ENCODE measurements at places on chromosomes 12 and 14.

GRCh38 chr12:85765453-85765869 is 70.7 kb downstream of the RASSF9 start:
- DNase-seq, result no peak

- DNase-seq, result no peak
Observed at GRCh38 chr12:7122811-7123769, 5.6 kb downstream of the RBP5 start.

DNA sequence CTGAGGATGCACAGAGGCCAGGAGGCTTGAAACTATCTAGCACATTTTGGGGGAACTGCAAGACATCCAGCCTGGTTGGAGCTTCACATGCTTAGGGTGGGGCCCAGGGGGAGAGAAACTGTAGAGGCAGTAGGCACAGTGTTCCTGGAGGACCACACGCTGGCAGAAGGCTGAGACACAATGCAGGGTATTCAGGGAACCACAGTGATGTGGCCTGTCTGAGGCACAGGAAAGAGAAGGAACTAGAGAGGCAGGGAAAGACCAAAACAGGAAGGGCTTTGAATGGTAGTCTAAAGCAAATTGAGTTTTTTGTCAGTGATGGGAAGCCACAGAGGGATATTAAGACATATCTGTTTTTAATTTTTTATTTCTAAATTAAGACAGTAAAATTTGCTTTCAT is 100.2 kb upstream of the PRICKLE1 start:
- DNase-seq, result no peak

DNA sequence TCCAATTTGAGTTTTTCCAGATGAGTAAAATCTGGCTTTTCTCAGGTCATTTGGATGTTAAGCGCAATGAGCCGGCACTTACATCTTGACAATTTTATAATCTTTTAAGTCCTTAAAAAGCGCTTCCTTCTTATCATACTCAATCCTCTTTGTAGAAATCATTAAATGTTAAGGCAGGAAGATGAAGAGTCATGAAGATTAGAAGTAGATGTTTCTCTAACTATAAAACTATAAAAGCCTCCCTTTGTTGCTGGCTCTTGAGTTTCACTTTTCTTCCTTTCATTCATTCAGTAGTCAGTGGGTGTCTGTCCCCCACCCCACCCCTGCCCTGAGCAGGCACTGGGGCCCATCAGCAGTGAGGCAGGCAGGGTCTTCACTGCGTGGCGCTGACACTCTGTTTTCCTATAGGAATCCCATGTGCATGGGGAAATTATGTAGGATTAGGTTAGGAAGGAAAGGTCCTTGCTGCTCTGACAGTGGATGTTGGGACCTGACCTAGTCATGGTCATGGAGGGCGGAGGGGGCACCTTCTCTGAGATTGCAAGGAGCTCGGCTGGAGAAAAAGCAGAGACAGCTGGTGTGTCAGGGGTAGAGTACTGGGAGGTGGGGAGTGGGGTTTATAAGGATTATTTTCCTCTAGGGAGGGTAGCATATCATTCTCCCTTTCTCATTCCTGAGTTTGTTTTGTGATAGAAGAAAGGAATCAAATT is 65.8 kb downstream of the CCDC92 start:
- DNase-seq, result no peak

DNA sequence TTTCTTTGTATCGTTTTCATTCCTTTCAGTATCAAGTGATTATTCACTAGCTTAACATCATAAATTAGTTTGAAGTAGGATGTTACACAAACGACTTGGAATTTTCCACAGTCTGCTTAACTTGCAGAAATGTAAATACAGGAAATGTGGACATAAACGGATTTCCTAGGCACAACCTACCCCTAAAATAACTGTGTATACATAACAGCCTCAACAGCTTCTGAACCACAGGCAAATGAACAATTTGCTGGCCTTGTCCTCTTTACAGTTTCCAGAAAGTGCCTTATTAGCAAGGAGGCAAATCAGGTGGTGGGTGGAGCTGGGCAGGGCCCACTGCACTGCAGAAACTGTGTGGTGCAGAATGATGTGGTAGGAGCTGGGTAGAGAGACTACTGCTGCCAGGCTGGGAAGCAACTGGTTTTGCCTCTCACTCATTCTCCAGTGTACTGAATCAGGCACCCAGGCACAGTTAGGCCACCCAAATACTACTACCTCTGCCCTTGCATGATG is 14.1 kb downstream of the DRAM1 start:
- DNase-seq, result no peak

- peak; percentile 52 for DNase-seq
Observed at GRCh38 chr12:67355428-67356379, 86.5 kb downstream of the CAND1 start.

- peak; percentile 24 for DNase-seq
Observed at GRCh38 chr12:93441081-93441616, 598 bp downstream of the UBE2N start.

- DNase-seq, result no peak
Observed at GRCh38 chr14:39665075-39665475, 232.8 kb upstream of the FBXO33 start.

DNA sequence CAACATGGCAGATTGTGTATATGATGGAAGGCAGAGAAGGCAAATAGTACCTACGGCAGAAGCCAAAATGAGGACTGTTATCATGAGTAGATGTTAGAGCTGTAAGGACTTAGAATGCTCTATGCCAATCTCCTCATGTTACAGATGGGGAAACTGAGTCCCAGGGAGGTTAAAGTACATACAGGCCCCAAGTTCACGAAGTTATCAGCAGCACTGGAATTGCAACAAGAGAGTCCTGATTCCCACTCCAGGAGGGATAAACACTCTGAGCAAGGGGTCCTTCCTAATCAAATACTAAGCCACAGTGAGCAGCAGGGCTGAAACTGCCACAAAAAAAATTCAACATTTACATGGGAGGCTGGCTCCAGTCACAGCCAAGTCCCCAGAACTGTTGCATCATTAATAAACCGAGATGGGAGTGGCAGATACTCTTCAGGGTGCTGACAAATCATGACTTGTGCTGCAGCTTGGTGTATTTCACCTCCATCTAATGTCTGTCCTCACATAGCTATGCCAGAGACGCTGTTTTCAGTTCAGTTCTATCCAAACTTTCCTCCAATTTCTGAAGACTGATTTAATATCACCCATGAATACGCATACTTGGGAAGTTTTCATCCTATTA is 24.2 kb downstream of the NUAK1 start:
- DNase-seq, result peak; percentile 28

- no peak for DNase-seq
Observed at GRCh38 chr12:66279123-66279712, 23.1 kb upstream of the HELB start.

- DNase-seq, result peak; percentile 32
Observed at GRCh38 chr12:85448548-85449139, 168.6 kb downstream of the ALX1 start.

- DNase-seq, result no peak
Observed at GRCh38 chr14:100714258-100714892, 12.3 kb upstream of the DLK1 start.

GRCh38 chr14:105160776-105161175 is 7.8 kb downstream of the JAG2 start:
- DNase-seq, result no peak

DNA sequence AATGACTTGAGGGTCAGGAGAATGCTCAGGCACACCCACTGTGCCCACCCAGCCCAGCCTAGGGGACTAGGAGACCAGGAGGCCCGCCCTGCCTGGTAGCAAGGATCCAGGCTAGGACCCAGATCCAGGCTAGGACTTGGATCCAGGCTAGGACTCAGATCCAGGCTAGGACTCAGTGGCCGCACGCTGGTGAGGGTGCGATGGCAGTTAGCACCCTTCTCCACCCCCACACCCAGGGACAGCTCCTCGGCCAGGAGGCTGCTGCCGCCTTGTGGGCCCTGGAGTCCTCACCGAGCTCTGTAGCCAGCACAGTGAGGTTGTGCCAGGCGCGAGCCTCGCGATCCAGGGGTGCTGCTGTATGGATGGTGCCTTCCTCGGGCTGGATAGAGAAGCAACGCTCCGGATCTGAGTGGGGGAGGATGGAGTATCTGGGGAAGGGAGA is 5.1 kb downstream of the CDH24 start:
- no peak for DNase-seq

- DNase-seq, result no peak
Observed at GRCh38 chr12:2111826-2112225, 59.0 kb downstream of the CACNA1C start.

- no peak for DNase-seq
Observed at GRCh38 chr12:131226345-131227265, 272.9 kb downstream of the ADGRD1 start.

Measured in LoVo (cell line).